ENCODE measurements at places on chromosomes 5 and 9. TPM values are rescaled to one million over a fixed set of nuclear protein-coding genes. Genes with fewer than 3 reads are reported as not detected.
A peak's percentile ranks its signal among the peaks of the same experiment; 100 is the strongest.

DNA sequence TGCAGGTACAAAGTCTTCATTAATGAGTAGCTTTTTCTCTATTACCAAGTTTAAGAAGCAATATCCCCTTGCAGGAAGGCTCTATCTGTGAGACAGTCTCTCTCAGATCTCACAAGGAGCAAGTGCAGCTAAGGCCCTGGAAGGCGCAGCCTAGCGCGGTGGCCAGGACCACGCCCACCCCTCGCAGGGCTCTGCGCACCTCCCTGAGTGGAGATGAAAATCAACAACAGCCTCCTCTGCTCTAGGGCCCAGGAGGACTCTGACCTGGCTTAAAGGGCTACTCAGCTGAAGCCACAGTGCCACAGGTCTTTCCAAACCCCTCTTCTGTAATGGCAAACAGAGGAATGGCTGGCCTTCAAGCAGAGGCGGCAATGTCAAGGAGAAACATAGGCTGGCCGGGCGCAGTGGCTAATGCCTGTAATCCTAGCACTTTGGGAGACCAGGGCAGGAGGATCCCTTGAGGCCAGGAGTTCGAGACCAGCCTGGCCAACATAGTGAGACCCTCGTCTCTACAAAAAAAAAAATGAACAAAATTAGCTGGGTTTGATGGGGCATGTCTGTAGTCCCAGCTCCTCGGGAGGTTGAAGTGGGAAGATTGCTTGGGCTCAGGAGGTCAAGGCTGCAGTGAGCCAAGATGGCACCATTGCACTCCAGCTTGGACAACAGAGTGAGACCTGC lies 11.9 kb downstream of the SEC16A start:
- no peak for DNase-seq

DNA sequence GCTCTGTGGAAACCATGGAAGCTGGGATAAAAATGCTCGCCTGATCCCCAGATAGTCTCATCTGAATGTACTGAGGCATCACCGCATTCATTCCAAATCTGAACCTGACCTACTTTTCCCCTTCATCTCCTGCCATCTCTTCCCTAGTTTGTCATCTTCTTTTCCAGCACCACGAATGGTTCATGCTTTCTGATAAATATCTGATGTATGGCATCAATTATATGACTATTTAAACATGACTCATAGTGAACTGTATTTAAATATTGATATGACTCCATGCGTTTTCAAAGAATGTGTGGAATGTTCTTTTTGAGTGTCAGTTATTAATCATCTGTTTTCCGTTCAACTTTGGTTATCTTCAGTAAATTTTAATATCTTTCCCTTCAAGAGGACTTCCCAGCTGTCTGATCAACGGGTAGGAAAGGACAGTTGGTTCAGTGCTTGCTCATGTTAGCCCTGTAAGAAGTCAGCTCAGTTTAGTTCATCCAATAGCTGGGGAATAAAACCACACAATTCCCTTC lies 21.1 kb downstream of the BASP1 start:
- DNase-seq = no peak

The IRX1 gene
- not detected for total RNA-seq

DNA sequence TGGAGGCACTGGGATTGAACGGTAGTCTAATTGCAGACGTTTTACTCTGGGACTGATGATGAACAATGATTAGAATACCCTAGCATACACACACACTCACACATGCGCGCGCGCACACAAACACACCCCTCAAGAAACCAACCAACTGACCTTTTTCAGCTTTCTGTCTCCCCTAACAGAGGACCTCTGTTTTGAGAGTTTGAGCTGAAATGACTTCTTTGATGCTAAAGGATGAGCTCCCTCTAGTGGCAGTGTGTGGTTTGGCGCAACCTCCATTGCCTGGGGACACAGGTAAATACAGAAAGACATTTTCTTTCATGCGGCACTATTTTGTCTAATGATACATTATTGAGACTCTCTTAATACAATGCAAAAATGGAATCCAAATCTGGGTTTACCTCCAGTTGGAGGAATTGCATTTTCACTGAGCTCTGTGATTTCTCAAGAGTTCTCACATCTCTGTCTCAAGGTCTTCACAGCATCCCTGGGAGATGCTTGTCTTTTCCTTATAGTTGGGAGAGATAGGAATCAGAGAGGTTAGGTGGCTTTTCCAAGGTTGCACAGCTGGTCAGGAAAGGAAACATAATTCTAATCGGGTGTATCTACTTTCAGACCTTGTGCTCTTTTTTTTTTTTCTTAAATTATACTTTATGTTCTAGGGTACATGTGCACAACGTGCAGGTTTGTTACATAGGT lies 187.5 kb downstream of the TMEM38B start:
- DNase-seq = peak; percentile 87

GRCh38 chr9:4829969-4830368 lies 37.2 kb downstream of the RCL1 start:
- DNase-seq = no peak

The OR13C3 gene
- total RNA-seq = not detected

GRCh38 chr5:160271396-160271795 lies 41.0 kb downstream of the CCNJL start:
- DNase-seq = peak; percentile 38

- DNase-seq = no peak
Observed at GRCh38 chr9:130661451-130662098, 2.8 kb upstream of the PRDM12 start.

The GBGT1 gene
- total RNA-seq = 3.6 TPM

DNA sequence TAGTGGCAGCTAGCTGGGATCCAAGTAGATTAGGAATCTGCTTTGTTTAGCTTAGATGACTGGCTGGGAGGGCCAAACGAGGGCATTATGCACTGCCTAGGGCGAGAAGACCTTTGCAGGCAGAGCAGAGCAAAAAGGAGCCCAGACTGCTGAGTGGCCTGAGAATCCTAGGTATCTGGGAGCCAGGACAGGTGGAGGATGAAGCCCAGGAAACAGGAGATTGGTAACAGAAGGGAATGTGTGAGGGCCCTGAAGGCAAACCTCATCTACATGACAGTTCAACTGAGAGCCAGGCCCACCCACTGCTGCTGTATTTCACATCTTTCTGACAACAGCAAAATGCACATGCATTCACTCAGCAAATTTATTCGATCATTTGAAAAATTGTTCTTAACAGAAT lies 192.3 kb downstream of the DTWD2 start:
- DNase-seq = no peak

- peak; percentile 89 for DNase-seq
Observed at GRCh38 chr5:956941-957747, 51.5 kb upstream of the NKD2 start.

- no peak for DNase-seq
Observed at GRCh38 chr5:109529520-109529919, 119.7 kb upstream of the PJA2 start.

- peak; percentile 59 for DNase-seq
Observed at GRCh38 chr5:55855509-55855908, 4.4 kb downstream of the IL31RA start.

GRCh38 chr9:90029996-90030395 lies 425.2 kb downstream of the GADD45G start:
- DNase-seq = no peak

All from activated CD8-positive, alpha-beta T cell treated with anti-CD3 and anti-CD28 coated beads for 36 hours (primary cell).